Natural killer cell (primary cell): ENCODE measurements at places on chromosomes 3 and 15. TPM values are rescaled to one million over a fixed set of nuclear protein-coding genes. Genes with fewer than 3 reads are reported as not detected.

Gene MESD
- 26.0 TPM for total RNA-seq

Gene AP3B2
- total RNA-seq, result 0.59 TPM

Gene TMEM207
- not detected for total RNA-seq

Gene CCR9
- not detected for total RNA-seq

Gene RPL39L
- total RNA-seq, result 4.3 TPM

Gene KCNMB3
- 1.4 TPM for total RNA-seq

Gene LSMEM2
- not detected for total RNA-seq

Gene TEX55
- total RNA-seq, result not detected

DNA sequence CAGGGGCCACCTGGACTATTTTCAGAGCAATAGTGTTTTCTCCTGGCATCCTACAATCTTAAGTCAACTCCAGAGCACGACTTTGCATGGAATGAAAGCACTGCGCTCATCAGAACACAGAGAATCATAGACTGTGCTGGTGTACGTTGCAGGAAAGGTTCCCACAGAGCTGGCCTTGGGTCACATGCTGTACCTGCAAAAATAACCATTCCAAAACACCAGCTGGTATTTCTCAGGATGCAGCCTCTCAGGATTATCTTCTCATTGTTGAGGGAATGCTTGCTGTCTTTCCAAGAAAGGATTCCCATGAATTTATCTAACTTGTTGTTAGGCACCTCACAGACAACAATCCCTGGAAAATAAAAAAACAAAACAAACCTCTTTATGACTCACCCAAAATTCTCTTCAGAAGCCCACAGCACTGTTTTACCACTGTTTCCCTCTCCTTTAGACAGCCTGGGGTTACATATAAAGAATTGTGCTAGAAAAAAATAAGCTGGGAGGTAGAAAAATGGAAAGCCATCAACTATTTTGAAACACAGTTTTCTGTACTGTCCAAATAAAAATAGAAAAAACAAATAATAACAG, 131.7 kb downstream of the ATP8B4 start:
- DNase-seq, result no peak
- H3K36me3 ChIP-seq, result peaks cover 49% of the 10 kb centered on the region
- no peak overlapping the region for H3K27ac ChIP-seq
- no peaks in the 10 kb centered on the region for H3K4me1 ChIP-seq
- no peak overlapping the region for H3K4me3 ChIP-seq

GRCh38 chr3:43959498-43960447, 269.0 kb downstream of the ABHD5 start:
- H3K27ac ChIP-seq, result no peak overlapping the region
- no peak for DNase-seq
- no peaks in the 10 kb centered on the region for H3K27me3 ChIP-seq
- no peaks in the 10 kb centered on the region for H3K36me3 ChIP-seq
- H3K4me3 ChIP-seq, result no peak overlapping the region
- no peaks in the 10 kb centered on the region for H3K4me1 ChIP-seq

- H3K4me3 ChIP-seq, result no peak overlapping the region
- H3K27ac ChIP-seq, result peak overlapping the region; percentile 48
- H3K36me3 ChIP-seq, result peaks cover 22% of the 10 kb centered on the region
- peaks cover 18% of the 10 kb centered on the region for H3K4me1 ChIP-seq
Observed at GRCh38 chr15:89101302-89102193, 13.3 kb downstream of the ABHD2 start.

DNA sequence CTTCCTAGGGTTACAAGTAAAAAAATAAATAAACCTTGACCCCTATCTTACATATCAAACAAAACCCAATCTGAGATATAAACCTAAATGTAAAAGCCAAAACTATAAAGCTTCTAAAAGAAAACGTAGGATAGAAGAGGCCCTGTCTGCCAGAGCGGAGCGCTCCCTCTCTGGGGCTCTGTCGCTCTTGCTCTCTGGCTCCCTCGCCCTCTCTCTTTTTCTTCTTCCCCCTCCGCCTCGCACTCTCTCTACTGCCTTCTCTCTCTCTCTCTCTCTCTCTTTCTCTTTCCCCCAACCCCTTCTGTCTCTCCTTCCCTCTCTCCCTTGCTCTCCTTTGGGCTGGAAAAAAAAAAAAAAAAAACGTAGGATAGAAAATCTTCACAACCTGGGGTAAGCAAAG, 21.6 kb downstream of the RYK start:
- H3K36me3 ChIP-seq, result no peaks in the 10 kb centered on the region
- H3K27ac ChIP-seq, result no peak overlapping the region
- H3K4me1 ChIP-seq, result peaks cover 5% of the 10 kb centered on the region
- no peak for DNase-seq
- no peaks in the 10 kb centered on the region for H3K27me3 ChIP-seq
- no peak overlapping the region for H3K4me3 ChIP-seq

- peak; percentile 22 for DNase-seq
- peaks cover 17% of the 10 kb centered on the region for H3K4me1 ChIP-seq
- H3K27me3 ChIP-seq, result no peaks in the 10 kb centered on the region
Observed at GRCh38 chr3:172289583-172289982, 158.7 kb downstream of the GHSR start.

GRCh38 chr3:81472600-81473362, 288.7 kb downstream of the GBE1 start:
- no peak for DNase-seq
- no peak overlapping the region for H3K4me3 ChIP-seq
- no peaks in the 10 kb centered on the region for H3K36me3 ChIP-seq
- H3K27me3 ChIP-seq, result no peaks in the 10 kb centered on the region

DNA sequence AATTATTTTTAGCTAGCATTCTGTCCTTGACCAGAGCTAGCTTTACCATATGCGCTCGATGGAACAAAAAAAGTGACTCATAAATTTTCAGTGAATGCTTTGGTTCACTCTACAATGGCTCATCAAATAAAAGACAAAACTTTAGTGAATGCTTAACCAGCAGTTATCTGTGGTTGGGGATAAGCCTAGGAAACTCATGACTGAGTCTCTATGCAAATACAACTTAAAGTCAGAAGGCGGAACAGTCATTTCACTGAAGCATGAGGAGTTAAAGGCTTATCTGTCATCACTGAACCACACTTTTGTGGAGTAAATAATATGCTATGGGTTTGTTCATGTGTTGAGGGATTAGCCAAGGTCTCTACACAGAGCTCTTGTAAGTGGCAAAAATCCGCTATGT, 308.4 kb downstream of the SQOR start:
- no peak overlapping the region for H3K4me3 ChIP-seq
- H3K27ac ChIP-seq, result no peak overlapping the region
- H3K36me3 ChIP-seq, result no peaks in the 10 kb centered on the region
- no peak for DNase-seq

DNA sequence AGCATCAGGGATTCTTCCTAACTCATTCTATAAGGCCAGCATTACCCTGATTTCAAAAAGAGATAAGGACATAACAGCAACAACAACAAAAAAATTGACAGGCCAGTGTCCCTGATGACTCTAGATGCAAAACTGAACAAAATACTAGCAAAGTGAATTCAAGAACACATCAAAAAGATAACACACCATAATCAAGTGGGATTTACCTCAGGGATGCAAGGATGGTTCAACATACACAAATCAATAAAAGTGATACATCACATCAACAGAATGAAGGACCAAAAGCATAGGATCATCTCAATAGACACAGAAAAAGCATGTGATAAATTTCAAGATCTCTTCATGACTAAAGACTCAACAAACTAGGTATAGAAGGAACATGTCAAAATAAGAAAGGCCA, 119.6 kb downstream of the STT3B start:
- no peak for DNase-seq
- H3K4me3 ChIP-seq, result no peak overlapping the region
- no peaks in the 10 kb centered on the region for H3K4me1 ChIP-seq
- no peak overlapping the region for H3K27ac ChIP-seq

- DNase-seq, result no peak
- H3K36me3 ChIP-seq, result no peaks in the 10 kb centered on the region
- H3K4me3 ChIP-seq, result no peak overlapping the region
- no peaks in the 10 kb centered on the region for H3K27me3 ChIP-seq
Observed at GRCh38 chr3:171741377-171741776, 68.9 kb downstream of the PLD1 start.

DNA sequence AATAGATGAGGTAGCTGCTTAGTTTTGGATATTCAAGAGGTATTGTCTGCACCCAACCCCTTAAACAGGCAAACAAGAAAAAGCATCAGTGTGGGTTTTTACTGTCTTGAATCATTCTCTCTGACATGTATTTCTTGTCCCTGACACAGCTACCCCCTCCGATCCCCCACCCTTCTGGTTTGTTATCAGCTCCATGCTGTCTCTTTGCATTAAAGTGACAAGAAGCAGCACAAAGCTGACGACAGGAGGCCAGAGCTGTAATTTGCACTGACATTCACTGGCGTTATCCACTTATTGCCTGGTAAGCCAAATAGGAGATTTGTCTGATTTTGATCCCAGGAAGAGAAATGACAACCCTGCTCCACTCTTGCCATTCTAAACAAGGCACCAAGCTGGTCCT, 83.3 kb upstream of the SNRK start:
- H3K27me3 ChIP-seq, result no peaks in the 10 kb centered on the region
- H3K36me3 ChIP-seq, result no peaks in the 10 kb centered on the region
- no peaks in the 10 kb centered on the region for H3K4me1 ChIP-seq
- H3K4me3 ChIP-seq, result no peak overlapping the region
- H3K27ac ChIP-seq, result no peak overlapping the region

DNA sequence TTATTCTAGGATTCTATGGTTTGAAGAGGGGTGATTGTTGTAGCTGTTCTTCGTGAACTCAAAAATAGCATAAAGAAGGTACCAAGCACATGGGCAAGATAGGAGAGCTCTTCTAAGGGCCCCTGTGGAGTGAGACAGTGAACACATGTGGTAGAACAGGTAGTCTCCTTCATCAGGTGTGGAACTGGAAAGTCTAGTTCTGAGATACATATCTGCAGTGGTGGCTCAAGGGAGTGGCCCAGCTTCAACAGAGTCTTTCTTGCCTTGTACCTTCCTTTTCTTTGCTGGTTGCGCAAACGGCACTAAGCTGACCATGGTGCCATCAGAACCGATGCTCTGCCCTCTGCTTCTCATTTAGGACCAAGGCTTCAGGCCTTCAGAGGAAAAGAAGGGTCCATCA, 65.2 kb downstream of the CERS3 start:
- no peaks in the 10 kb centered on the region for H3K36me3 ChIP-seq
- no peaks in the 10 kb centered on the region for H3K27me3 ChIP-seq
- no peak overlapping the region for H3K4me3 ChIP-seq
- H3K27ac ChIP-seq, result no peak overlapping the region

- no peaks in the 10 kb centered on the region for H3K36me3 ChIP-seq
- no peak for DNase-seq
- no peak overlapping the region for H3K27ac ChIP-seq
- no peaks in the 10 kb centered on the region for H3K4me1 ChIP-seq
- no peaks in the 10 kb centered on the region for H3K27me3 ChIP-seq
- H3K4me3 ChIP-seq, result no peak overlapping the region
Observed at GRCh38 chr15:90710436-90711027, 6.6 kb upstream of the BLM start.

GRCh38 chr3:135083756-135084155, 288.7 kb downstream of the EPHB1 start:
- no peaks in the 10 kb centered on the region for H3K4me1 ChIP-seq
- H3K4me3 ChIP-seq, result no peak overlapping the region
- no peak overlapping the region for H3K27ac ChIP-seq

DNA sequence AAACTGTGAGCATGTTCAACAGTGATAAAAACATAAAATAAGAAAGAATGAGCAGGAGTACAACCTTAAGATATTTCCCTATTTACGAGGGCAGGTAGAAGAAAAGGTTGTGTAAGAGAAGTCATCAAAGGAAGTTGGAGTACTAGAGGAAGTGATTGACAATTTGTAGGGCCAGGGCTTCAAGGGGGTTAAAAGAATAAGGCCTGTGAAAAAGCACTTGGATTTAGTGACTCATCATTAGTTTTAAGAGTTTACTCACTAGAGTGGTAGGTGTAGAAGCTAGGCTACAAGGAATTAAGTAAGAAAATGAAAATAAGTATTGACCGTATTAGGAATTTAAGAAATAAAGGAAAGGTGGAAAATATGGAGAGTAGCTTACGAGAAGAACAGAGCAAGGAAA, 23.6 kb downstream of the KCNMB3 start:
- no peak for DNase-seq
- H3K27me3 ChIP-seq, result no peaks in the 10 kb centered on the region
- no peak overlapping the region for H3K27ac ChIP-seq
- H3K36me3 ChIP-seq, result peaks cover 46% of the 10 kb centered on the region
- H3K4me1 ChIP-seq, result no peaks in the 10 kb centered on the region

GRCh38 chr3:69324362-69325025, 61.4 kb downstream of the FRMD4B start:
- H3K27me3 ChIP-seq, result no peaks in the 10 kb centered on the region
- H3K4me1 ChIP-seq, result peaks cover 7% of the 10 kb centered on the region
- DNase-seq, result peak; percentile 45
- H3K27ac ChIP-seq, result no peak overlapping the region
- no peak overlapping the region for H3K4me3 ChIP-seq

DNA sequence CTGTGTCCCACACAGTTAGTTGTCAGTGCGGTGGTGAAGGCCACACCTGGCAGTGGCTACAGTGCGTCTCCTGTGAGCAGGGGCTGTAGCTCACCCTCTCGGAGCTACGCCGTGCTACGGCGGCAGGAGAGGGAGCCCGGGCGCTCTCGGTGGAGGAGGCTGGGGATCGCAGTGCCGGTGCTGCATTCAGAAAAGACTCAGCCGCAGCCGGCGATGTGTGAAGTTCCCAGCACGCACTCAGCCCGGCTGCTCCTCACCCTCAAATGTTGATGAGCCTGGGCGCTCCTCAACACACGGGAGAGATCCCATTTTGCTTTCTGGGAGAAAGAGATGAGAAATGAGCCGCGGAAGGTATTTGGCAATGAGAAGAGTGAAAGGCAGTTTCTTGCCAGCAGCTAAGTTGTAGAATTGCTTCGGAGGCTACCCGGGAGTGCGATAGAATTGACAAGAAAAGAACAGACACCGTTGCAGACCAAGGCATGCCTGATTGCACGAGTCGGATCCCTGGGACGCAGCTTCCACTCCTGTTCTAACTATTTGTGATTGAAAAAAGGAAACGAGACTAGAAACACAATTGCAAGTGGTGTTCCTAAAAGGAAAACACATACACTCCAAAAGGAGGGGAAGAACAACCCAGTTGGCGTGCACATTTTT, at the start of gene UNC13C:
UNC13C (plus strand) TSS at position 189 of the 654 bp plus-strand sequence. CDS start 34,463 bp downstream, outside the sequence.
- DNase-seq, result no peak
- H3K4me1 ChIP-seq, result no peaks in the 10 kb centered on the region
- no peak within 1 kb of the TSS for H3K4me3 ChIP-seq

DNA sequence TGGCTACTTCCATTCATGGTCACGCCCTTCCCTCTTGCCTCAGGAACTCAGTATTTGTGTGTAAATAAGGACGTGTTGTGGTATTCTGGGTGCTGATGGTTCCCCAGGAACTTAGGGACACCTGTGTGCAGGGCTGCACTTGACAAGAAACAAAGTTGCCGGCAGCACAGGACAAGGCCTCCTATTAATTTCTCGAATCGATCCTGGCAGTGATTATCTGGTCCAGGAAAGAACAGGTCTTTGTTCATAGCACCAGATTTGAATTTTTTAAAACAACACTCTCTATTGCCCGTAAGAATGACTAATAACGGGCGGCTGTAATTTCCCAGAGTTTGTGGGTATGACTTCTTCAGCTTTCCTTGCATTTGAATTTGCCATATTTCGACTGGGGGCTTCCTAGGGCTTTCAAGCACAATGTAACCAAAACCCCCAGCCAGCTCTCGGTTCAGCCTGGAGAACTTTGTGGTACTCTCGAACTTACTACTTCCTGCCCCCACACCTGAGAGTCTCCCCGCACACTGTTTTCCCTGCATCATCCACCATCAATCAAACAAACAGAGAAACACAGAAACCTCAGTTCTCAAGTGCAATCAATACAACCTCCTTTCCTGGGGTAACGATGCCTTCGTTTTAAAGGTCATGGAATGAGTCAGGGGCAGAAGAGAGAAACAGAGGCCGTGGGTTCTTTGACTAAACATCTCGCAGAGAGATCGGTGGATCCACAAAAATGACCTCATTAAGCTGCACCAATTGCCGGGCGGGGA, 241.7 kb upstream of the ICE2 start:
- H3K27me3 ChIP-seq, result no peaks in the 10 kb centered on the region
- H3K4me3 ChIP-seq, result no peak overlapping the region
- no peaks in the 10 kb centered on the region for H3K36me3 ChIP-seq
- H3K4me1 ChIP-seq, result peaks cover 18% of the 10 kb centered on the region
- peak overlapping the region; percentile 14 for H3K27ac ChIP-seq
